Upper lobe of right lung (tissue), 1 donor: ENCODE measurements at places on chromosomes 11 and 22.

DNA sequence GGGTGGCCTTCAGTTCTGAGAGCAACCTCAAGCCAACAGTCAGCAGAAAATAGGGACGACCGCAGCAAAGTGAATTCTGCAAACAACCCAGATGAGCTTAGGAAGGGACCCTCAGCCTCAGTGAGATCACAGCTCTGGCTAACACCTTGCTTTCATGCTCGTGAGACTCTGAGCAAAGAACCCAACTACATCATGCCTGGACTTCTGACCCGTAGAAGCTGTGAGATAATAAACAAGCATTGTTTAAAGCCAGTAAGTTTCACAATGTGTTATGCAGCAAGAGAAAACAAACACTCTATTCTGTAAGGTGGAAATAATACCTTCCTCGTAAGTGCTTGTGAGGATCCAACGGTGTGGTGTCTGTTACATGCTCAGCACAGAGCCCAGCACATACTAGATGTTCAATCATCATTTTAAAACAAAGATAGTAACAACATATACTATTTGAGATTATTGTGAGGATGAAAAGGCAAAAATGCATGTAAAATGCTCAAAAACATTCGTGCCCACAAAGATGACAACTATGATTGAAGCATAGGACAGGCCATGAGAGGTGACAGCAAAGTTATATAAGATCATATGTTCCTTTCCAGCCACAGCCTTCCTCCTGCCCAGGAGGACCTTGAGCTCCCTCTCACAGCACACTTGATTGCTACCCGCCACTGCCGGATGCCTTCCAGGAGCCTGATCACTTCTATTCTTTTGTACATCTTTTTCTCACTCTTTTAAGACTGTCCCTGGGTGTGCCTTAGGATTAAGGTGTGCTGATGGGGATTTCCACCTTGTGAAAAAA is 433.3 kb downstream of the BUD13 start:
- no peak overlapping the region for H3K4me3 ChIP-seq
- H3K4me1 ChIP-seq = no peaks in the 10 kb centered on the region
- no peak overlapping the region for H3K27ac ChIP-seq
- DNase-seq = no peak

GRCh38 chr22:17842386-17842785 is 68.1 kb upstream of the BID start:
- H3K36me3 ChIP-seq = no peaks in the 10 kb centered on the region
- no peak for DNase-seq
- H3K4me1 ChIP-seq = peaks cover 12% of the 10 kb centered on the region
- no peak overlapping the region for H3K27ac ChIP-seq

DNA sequence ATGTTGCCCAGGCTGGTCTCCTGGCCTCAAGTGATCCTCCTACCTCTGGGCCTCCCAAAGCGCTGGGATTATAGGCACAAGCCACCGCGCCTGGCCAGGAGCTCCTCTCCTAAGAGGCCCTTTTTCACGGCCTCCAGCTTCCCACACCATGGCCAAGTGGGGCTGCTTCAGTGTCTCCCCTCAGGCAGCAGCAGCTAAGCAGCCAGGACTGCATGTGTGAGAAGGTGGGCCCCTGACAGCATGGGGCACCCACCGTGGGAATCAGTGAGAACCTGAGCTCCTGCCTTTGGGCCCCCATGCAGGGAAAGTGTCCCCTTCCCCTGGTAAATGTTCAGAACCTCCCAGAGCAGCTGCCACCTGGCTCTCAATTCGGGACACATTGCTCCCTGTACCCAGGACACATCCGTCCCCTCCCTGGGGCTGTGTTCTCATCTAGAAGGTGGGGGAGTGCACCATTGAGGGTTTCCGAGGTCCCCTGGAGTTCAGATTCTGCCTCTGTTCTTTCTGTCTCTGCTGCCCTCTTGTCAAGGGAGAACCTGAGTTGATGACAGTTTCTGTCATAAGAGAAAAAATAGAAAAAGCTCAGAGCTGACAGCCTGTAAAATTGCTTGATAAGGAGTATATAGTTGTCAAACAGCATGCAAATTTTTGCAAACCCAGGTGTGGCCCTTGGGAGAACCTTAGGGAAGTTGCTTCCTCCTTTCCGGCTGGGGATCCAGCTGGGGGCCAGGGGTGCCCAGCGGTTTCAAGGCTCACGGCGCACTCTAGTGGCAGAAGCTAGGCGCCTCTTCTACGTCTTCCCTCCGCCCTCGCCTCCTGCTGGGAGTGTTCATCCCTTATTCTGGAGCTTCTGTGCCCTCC is 29.7 kb downstream of the FAM83F start:
- H3K27me3 ChIP-seq = no peaks in the 10 kb centered on the region
- no peak overlapping the region for H3K4me3 ChIP-seq
- DNase-seq = peak; percentile 86
- H3K4me1 ChIP-seq = no peaks in the 10 kb centered on the region
- no peak overlapping the region for H3K27ac ChIP-seq
- no peaks in the 10 kb centered on the region for H3K36me3 ChIP-seq

- H3K27me3 ChIP-seq = no peaks in the 10 kb centered on the region
- H3K27ac ChIP-seq = no peak overlapping the region
- H3K36me3 ChIP-seq = no peaks in the 10 kb centered on the region
- DNase-seq = no peak
Observed at GRCh38 chr11:74195828-74196227, 24.7 kb downstream of the PPME1 start.

- H3K27ac ChIP-seq = no peak overlapping the region
- DNase-seq = no peak
- no peaks in the 10 kb centered on the region for H3K4me1 ChIP-seq
- H3K4me3 ChIP-seq = no peak overlapping the region
Observed at GRCh38 chr11:114650661-114651060, 27.7 kb upstream of the NXPE2 start.

GRCh38 chr11:115119146-115119545 is 385.1 kb downstream of the CADM1 start:
- no peak for DNase-seq
- no peaks in the 10 kb centered on the region for H3K4me1 ChIP-seq
- no peak overlapping the region for H3K27ac ChIP-seq
